ENCODE measurements at places on chromosomes 13 and 19.
A peak's percentile ranks its signal among the peaks of the same experiment; 100 is the strongest.

- no peak overlapping the region for H3K27ac ChIP-seq
- peak overlapping the region; percentile 90 for H3K4me3 ChIP-seq
- no peaks in the 10 kb centered on the region for H3K36me3 ChIP-seq
- H3K27me3 ChIP-seq: peaks cover 6% of the 10 kb centered on the region
Observed at GRCh38 chr19:49142866-49143335, 12.3 kb downstream of the HRC start.

GRCh38 chr19:17530586-17530985 lies 19.1 kb downstream of the PGLS start:
- H3K4me3 ChIP-seq: no peak overlapping the region
- no peaks in the 10 kb centered on the region for H3K36me3 ChIP-seq
- DNase-seq: no peak

DNA sequence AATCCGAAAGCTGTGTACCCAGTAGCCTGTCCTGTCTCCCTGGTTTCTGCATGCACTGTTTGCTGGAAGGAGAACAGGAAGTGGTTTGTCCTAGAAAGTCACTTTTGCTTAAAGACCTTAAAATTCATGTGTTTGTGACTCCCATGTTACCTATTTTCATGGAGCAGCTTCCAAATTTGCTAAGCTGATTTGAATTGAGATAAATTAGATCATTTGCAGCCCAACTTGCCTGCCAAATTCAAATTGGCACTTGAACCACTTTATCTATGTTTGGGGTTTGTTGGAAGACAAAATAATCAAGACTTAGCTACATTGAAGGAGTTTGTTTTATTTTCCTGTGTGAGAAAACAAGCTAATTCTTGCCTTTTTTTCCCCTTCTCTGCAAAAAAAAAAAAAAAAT lies 532.5 kb downstream of the DIAPH3 start:
- no peak for DNase-seq
- no peak overlapping the region for H3K4me3 ChIP-seq
- no peak overlapping the region for H3K27ac ChIP-seq
- H3K36me3 ChIP-seq: no peaks in the 10 kb centered on the region
- no peaks in the 10 kb centered on the region for H3K4me1 ChIP-seq

- H3K27ac ChIP-seq: no peak overlapping the region
- peaks cover 34% of the 10 kb centered on the region for H3K36me3 ChIP-seq
- no peak overlapping the region for H3K4me3 ChIP-seq
- H3K27me3 ChIP-seq: no peaks in the 10 kb centered on the region
- DNase-seq: no peak
Observed at GRCh38 chr19:39483141-39483540, 2.5 kb downstream of the TIMM50 start.

- peak; percentile 17 for DNase-seq
- no peak overlapping the region for H3K4me3 ChIP-seq
- peaks cover 3% of the 10 kb centered on the region for H3K4me1 ChIP-seq
- H3K27ac ChIP-seq: no peak overlapping the region
- peaks cover 6% of the 10 kb centered on the region for H3K36me3 ChIP-seq
Observed at GRCh38 chr13:32206097-32206740, 108.9 kb downstream of the ZAR1L start.

DNA sequence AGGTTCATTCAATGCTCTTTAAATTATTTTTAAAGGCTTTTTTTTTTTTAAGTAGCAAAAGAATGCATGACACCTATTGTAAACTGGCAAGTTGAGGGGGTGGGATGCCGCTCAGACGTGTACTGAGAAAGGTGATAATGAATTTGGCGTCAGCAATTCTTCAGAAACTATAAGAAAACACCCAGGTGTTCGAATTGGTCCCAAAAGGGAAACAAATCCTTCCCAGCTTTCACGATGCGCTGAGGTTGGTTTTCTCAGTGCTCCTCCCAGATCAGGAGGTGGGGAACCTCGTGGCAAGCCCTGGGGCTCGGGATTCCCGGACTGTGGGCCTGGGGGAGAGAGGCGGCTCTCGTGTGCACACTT lies 543 bp upstream of the FAM124A start:
- H3K4me3 ChIP-seq: peak overlapping the region; percentile 92
- peaks cover 7% of the 10 kb centered on the region for H3K4me1 ChIP-seq
- H3K27ac ChIP-seq: no peak overlapping the region
- H3K36me3 ChIP-seq: no peaks in the 10 kb centered on the region
- peaks cover 61% of the 10 kb centered on the region for H3K27me3 ChIP-seq

Measured in mesenchymal stem cell (in vitro differentiated cells and primary cell).